ENCODE measurements at places on chromosomes 5 and 9.

DNA sequence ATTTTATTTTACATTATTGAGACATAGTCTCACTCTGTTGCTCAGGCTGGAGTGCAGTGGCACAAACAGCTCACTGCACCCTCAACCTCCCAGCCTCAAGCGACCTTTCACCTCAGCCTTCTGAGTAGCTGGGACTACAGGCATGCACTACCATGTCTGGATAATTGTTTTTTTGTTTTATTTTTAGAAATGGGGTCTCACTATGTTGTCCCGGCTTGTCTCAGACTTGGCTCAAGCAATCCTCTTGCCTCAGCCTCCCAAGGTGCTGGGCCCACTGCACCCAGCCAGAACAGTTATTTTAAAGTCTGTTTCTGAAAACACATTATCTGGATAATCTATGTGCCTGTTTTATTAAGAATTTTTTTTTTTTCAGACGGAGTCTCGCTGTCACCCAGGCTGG is 62.0 kb downstream of the TEX10 start:
- DNase-seq: no peak

- DNase-seq: no peak
Measured at GRCh38 chr5:107103522-107103921, 567.2 kb downstream of the EFNA5 start.

GRCh38 chr5:142175039-142175438 is 66.5 kb downstream of the NDFIP1 start:
- DNase-seq: no peak

DNA sequence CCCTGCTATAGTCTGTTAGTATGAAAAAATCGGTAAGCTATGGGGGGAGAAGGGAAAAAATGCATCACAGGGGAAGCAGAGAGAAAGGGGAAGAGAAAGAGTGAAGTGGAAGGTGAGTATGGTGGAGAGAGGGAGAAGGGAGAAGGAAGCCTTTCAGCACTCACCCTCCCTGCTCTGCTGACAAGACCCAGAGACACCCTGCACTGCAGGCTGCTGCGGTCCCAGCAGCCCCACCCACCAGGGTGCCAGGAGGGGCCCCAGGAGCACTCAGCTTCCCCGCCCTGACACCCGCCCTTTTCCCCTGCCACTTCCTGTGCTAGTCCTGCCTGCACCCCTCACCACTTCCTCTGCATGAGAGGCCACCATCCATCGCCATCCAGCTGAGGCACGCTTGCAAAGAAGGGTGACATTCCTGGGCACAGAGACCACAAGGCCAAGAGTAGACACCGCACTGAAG is 12.7 kb downstream of the STK10 start:
- no peak for DNase-seq

- DNase-seq: no peak
Measured at GRCh38 chr9:121661328-121661727, 9.9 kb downstream of the DAB2IP start.

GRCh38 chr5:154690488-154690887 is 64.7 kb upstream of the LARP1 start:
- DNase-seq: no peak

DNA sequence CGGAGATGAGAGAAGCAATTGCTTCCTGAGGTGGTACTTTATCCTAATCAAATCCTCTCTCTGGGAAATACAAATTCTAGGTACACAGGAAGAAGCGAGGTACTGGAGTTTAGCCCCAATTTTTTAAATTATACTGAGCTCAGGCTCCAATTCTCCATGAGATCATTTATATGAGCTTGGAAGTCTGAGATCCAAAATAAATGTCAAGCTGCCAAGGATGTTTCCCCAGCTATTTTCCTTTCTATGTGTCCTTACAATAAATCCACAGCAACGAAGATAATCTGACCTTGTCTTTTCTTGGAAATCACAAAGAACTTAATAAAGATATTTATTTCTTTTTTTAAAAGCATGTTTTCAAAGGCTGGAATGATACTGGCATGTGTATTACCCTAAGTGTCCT is 597.3 kb downstream of the GABRG2 start:
- no peak for DNase-seq

GRCh38 chr5:77937015-77937908 is 161.1 kb upstream of the TBCA start:
- no peak for DNase-seq

- no peak for DNase-seq
Measured at GRCh38 chr9:20838218-20838617, 154.2 kb downstream of the FOCAD start.

GRCh38 chr9:116717150-116717549 is 30.0 kb downstream of the TRIM32 start:
- no peak for DNase-seq

GRCh38 chr5:34526682-34527305 is 129.3 kb upstream of the RAI14 start:
- DNase-seq: no peak

DNA sequence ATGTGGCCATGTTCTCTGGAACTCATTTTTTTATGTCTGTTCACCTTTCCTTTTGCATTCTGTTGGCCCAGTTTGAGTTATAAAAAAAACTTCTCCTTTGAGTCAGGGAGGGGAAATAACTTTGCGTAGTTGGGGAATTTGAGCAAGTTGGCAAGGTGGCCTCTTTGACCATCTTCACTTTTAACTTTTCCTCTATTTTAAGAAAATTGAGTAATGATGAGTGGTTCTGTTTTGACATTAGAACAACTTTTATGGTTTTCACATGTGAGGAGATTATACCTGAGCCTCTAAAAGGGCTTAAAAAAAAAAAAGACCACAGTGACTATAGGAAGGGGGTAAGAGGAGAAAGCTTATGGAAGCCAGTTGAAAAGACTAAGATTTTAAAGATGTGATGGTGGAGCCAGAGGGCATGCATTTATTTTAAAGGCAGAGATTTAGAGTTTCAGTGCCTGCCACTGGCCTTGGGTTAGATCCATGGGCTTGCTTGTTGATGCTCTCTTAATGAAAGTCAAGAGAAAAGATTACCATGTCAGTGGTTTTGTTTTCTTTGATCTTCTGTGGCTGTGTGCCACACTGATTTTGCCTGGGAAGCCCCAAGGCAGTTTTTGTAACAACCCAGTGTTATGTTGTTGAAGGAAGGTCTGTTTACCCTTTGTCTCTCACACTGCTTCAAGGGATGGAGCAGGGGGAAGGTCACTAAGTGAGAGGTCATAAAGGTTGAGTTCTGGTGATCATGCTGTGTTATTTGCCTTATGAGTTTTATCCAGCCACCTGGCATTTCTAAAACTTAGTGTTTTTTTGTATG is 219.7 kb upstream of the CD180 start:
- no peak for DNase-seq

DNA sequence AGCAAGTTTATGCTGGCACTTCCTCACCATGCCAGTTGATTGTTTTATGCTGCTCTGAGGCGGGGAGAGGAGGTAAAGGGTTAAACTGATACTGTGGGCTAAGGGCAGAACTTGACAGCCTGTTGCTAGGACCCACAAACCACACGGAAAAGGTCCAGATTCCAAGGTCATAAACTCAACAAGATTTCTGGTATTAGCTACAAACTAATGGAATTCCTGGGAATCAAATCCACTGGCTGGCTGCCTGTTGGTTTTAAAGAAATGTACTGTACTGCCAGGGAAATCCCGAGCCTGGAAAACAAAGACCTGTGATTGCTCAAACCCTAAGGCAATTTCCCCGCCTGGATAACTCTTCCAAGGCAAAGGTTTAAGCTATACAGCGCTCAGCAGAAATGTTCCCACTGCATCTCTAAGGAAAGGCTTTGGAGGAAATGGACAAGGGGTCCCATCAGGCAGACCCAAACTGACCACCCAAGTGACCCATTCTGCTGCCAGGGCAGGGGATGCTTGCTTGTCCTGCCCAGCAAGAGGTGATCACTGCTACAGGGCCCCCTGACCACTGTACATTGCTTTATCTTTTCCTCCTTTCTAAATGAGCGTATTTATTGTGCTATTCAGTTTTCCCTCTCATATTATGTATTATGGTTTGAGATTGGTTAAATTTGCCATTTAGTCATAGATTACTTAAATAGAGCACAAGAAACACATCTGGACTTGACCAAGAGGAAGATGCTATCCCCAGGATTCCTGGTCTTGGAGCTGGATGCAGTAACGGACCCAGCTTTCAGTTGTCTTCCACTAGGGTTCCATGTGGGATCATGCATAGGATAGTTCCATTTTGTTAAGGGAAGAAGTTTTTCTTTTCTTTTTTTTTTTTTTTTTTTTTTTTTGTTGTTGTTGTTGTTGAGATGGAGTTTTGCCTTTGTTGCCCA is 124.3 kb downstream of the SUSD1 start:
- no peak for DNase-seq

DNA sequence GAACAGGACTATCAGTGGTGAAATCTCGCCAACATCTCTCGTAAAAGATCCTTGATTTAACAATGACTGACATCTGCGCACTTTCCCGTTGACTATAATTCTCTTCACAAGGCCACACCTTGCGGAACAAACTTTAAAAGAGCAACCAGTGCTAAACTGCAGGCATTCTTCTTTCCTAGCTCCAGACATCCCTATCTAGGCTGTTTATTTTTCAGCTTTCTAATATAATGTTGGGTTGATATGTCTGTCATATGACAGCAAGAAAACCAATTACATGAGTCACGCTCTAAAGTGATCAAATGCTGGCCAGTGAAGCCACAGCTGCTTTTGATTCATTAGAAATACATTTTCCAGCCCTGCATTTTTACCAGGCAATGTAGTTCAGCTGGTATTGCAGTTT is 162.5 kb downstream of the ELAVL2 start:
- no peak for DNase-seq

DNA sequence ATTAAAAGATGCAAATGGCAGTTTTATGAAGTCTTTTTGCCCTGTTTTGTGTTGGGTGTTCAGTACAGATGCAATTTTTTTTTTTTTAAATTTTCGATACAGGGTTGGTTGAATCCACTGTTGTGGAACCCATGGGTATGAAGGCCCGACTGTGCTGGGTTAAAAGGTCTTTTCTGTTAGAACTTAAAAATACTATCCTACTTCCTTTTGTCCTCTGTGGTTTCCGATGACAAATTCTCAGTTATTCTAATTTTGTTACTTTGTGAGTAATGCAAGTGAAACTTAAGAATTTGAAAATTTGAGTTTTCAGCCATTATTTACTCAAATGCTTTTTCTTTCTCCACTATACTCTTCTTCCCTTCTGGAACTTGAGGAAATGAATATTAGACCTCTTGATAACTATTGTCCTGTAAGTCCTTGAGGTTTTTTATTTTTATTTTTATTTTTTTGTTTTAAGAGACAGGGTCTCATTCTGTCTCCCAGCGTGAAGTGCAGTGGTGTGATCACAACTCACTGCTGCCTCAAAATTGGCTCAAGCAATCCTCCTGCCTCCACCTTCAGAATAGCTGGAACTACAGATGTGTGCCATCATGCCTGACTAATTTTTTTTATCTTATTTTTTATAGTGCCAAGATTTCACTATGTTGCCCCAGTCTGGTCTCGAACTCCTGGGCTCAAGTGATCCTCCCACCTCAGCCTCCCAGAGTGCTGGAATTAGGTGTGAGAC is 67.5 kb downstream of the ZCCHC7 start:
- DNase-seq: no peak

DNA sequence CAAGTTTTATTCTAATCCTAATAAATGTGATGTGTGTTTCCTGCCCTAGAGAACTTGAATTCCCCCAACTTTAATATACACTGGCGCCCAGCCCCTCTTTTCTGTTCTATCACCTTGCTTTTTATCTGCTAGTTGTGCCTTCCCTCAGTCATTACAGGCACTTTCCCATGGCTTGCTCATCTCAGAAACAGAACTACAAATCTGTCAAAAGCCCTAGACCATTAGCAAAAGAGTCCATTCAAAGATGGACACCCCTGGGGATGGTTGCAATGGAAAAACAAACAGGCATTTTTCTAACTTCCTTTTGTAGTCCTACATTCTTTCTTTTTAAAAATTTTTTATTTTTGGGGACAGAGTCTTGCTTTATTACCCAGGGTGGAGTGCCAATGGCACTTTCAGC is 48.2 kb downstream of the FRMD3 start:
- no peak for DNase-seq

DNA sequence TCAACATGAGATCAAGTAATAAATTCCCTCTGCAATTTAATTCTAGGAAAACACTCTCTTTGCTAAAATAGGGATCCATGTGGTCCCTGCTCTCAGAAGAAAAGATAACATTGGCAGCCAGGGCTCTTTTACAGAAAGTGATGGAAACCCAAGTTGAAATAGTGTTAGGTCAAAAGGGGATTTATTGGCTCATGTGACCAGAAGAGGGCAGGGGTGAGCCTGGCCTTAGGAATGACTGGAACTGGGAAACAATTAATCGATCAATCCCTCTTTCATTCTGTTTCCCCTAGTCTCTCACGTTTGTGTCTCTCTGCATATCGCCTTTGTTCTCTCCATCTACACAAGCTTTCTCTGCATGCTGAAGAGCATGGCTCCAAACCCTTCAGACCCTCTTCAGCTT is 58.3 kb upstream of the ALDH1B1 start:
- DNase-seq: no peak

- no peak for DNase-seq
Measured at GRCh38 chr9:108108852-108109448, 619.4 kb upstream of the KLF4 start.
